ENCODE measurements at places on chromosomes 5 and 9.

GRCh38 chr9:124493794-124494479 lies 13.3 kb downstream of the NR5A1 start:
- DNase-seq = no peak

DNA sequence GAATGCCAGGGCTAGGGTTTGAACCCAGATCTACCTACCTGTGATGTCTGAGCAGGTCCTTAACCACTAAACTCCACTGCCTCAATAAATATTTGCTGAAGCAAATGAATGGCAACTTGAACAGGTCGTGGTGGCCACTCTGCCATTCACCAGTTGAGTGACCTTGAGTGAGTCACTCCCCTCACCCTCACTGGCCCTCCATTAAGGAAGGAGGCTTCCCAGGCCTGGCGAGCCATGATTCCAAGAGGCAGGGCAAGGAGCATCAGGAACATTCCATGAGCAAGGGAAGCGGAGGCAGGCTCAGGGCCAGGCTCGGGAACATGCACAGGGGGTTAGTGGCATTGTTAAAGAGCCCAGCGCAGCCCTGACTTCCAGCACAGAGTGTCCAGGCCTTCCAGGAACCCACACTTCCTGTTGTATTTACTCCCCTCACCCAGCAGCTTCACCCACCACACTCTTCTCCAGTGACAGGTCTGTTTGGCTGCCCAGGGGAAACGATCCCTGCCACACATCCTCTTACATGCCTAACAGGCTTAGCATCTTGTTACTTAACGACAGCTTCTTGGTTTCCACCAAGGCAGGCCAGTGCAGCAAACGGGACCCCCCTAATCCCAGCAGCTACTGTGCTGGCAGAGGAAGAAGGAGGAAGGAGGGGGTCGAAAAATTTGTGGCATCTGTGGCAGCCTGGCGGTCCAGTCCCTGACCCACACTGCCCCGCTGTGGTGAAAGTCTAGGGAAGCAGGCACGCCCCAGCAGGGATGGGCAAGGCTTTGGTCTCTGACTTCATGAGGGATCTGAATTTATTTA lies 43.7 kb upstream of the TTC1 start:
- DNase-seq = peak; percentile 40

DNA sequence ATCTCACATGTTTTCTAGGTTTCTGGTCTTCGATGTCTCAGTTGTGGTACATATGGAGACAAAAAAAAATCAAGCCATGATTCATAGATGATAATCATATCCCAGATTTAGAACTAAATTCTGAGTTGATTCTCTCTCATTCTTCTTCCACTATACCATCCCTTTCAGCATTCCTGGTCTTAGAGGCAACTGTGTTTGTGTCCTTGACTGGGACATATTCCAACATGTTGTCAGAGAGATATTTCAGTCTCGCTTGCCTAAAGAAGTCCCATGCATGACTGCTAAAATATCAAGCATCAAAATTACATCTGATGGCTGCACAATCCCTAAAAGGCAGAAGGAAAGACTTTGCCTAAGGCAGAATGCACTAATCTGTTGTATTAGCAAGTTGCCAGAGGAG lies 236.6 kb downstream of the PSAT1 start:
- no peak for DNase-seq

GRCh38 chr5:154524859-154525258 lies 46.8 kb upstream of the HAND1 start:
- no peak for DNase-seq

- DNase-seq = no peak
These were observed 4.6 kb downstream of the CEL start for GRCh38 chr9:133066181-133066983.

GRCh38 chr5:173891308-173892116 lies 3.4 kb downstream of the CPEB4 start:
- no peak for DNase-seq

DNA sequence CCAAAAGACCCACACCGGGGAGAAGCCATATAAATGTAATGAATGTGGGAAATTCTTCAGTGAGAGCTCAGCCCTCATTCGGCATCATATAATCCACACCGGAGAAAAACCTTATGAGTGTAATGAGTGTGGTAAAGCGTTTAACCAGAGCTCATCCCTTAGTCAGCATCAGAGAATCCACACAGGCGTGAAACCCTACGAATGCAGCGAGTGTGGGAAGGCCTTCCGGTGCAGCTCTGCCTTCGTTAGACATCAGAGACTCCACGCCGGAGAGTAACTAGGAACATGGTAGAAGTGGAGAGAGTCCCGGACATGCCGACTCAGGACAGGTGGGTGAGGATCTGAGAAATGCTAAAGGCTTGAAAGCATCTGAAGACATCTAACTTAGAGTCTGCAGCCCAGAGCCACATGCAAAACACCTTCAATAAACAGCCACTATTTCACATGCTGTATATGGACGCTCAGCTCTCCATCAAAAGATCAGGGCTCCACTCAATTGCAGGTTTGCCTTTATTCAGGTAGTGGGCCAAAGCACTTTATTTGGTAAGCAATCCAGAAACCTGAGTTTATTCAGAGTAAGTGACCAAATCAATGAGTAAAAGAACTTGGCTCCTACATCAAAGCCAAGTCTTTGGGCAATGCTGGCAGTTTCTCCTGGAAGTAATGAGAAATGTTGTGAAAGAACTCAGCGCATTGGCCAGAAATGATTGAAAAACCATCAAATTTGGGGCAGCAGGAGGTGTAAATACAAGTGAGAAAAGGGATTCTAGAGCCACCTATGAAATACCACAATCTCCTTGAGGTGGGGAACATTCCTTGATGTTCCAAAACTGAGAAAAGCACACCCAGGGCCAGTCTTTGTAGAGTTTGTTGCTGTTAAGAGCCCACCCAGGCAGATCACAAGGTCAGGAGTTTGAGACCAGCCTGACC lies 6.0 kb downstream of the RPL12 start:
- no peak for DNase-seq

- no peak for DNase-seq
These were observed at the start of gene UNC5A for GRCh38 chr5:176810081-176810597. Gene UNC5A (plus strand): TSS chr5:176810559. CDS start chr5:176810751, 192 bp downstream.

- no peak for DNase-seq
These were observed 58.1 kb downstream of the CDO1 start for GRCh38 chr5:115758356-115758755.
